Upper lobe of right lung (tissue), 1 donor: ENCODE measurements at places on chromosomes 7 and 10. TPM values are rescaled to one million over a fixed set of nuclear protein-coding genes. Genes with fewer than 3 reads are reported as not detected.

The LRRTM3 gene
- total RNA-seq = not detected

The STEAP4 gene
- 53.9 TPM for total RNA-seq

GRCh38 chr7:74407958-74408357 is 45.7 kb upstream of the GTF2IRD1 start:
- DNase-seq = no peak

GRCh38 chr10:3094609-3095036 is 27.3 kb downstream of the PFKP start:
- no peak for DNase-seq

DNA sequence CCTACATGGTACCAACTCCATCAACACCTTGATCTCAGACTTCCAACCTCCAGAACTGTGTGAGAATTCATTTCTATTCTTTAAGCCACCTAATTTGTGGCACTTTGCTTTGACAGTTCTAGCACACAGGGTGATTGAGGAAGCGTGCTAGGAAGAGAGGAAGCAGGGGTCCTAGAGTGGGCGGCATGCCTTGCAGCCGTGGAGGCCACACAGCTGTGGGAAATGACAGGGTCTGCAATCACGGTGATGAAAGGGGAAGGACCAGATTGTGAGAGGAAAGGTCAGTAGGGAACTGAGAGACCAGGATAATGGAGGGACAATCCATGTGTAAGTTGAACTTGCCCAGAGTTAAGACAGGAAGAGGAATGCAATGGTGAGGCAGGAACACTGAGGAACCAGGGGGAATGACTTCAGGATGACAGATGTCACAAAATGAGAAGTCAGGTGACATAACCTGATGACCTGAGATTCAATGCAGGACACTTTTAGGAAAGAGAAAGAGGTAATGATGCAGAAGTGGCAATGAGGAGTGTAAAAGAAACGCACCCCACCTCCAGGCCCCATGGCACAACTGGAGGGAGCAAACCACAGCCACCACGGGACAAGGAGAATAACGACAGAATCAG is 87.3 kb upstream of the PIK3CG start:
- peak; percentile 70 for DNase-seq

The MSANTD7 gene
- total RNA-seq = 6.7 TPM

The CUBN gene
- 1.3 TPM for total RNA-seq

DNA sequence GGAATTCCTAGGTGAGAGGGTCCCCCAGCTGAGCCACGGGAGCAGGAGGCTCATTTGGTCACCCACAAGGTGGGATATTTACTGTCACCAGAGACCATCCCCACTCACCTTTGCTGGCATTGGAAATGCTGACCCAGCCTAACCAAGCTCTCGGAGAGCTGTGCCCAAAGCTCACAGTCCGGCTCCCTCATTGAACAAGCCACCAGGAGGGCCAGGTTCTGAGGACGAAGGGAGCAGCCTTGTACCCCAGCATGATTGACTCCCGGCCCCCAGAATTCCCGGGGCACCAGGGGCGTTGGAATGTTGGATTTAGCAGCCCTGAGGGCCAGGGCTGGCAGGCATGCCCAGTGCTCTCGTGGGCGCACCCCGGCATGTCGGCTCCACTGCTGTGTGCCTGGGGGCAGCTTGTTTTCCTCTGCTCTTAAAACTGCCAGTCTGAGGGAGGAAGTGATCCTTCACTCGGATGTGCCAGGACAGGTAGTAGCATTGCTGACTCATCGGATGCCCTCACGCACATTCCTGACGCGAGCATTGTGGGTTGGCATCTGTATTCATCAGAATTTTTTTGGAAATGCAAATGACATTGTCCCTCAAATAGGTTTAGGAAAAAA is 23.3 kb downstream of the CLIP2 start:
- no peak for DNase-seq
